ENCODE measurements at places on chromosomes 7 and 10. TPM values are rescaled to one million over a fixed set of nuclear protein-coding genes. Genes with fewer than 3 reads are reported as not detected.

KCNMA1 gene
- 0.94 TPM for total RNA-seq

ASIC3 gene
- total RNA-seq, result 1.6 TPM

OR2A12 gene
- total RNA-seq, result not detected

PLPP4 gene
- 3.5 TPM for total RNA-seq

GNAT3 gene
- not detected for total RNA-seq

OR13A1 gene
- total RNA-seq, result not detected

MYL7 gene
- 4.7 TPM for total RNA-seq

BTAF1 gene
- 46.5 TPM for total RNA-seq

LLCFC1 gene
- total RNA-seq, result not detected

SNX13 gene
- 25.2 TPM for total RNA-seq

FRMD4A gene
- total RNA-seq, result 10.8 TPM

OPALIN gene
- total RNA-seq, result not detected

ELMO1 gene
- 8.7 TPM for total RNA-seq

DNA sequence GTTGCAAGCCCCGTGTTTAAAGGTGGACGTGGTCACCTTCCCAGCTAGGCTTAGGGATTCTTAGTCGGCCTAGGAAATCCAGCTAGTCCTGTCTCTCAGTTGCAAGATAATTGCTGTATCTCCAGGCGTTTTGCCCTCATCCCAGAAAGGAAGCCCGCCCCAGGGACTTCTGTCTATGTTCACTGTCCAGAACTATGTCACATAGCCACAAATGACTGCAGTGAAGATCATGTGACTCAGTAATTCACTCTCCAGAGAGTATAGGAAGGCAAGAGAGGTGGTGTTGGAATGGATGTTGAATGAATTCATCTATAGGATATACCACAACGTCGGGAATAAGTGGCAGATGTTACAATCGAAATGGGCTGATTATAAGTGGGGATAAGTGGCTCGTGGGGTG lies 349 bp upstream of the ERVW-1 start:
- DNase-seq, result no peak

DNA sequence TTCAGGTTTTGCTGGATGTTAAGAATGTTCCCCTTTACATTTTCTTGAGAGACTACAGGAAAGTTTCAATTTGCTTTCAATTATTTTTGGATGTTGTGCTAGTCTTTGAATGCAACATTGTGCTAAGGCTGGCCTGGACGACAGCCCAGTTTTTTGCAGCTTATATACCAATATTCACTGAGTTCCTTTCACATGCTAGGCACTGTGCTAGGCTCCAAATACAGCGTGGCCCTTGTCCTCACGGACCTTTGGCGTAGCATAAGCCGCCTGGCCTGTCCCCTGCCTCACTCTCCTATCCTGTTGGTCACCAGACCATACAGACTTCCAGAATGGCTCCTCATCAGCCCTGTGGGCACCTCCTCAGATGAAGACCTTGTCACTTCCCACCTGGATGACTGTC lies 19.5 kb upstream of the HSPA12A start:
- DNase-seq, result no peak

DNA sequence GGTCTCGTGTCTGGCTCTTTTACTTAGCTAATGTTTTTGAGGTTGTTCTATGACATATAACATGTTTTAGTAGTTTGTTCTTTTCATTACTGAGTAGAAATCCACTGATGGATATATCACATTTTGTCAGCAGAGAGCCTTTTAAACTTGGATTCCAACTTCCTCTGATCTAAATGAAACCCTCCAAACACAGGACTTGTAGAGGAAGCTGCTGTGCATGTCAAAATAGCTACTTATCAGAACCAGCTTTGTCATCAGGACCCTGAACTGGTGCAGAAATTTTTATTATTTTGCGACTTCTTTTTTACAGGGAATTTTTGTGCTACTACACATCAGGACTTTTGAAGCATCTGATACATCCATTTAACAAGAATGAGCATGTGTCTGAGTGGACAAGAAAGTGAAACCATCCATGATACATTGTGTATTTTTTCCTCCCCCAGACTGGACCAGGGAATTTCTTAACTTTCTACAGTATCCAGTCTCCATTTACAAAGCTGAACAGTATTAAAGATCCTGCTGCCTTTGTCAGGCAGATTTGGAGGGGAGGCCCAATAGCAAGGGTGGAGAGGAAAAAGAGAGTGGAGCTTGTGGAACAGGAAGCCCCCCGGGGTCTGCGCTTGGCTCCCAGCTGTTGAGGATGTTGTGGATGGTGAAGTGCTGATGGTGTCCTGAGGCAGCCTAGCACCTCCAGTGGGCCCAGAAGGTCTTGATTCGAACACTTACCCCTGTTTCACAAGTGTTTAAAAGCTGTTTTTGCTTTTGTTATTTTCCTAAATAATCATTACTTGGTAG lies 29.3 kb upstream of the MTPAP start:
- DNase-seq, result no peak

DNA sequence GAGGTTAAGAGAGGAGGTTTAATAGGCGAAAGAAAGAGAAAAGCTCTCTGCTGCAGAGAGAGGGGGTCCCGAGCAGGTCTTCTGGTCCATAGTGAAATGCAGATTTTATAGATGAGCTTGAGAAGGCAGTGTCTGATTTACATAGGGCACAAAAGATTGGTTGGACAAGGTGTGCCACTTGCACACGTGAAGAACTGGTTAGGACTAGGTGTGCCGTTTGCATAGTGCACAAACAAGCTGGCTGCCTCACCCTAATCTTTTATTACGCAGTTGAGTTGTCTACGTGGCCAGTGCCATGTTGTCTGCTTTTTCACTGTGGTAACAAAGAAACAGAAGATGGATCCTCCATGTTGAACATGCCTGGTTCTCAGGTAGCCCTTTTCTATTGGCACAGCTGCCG lies 82.6 kb downstream of the AMPH start:
- DNase-seq, result no peak

- DNase-seq, result no peak
Measured at GRCh38 chr7:149817301-149817771, 20.8 kb upstream of the ZNF862 start.

- DNase-seq, result no peak
Measured at GRCh38 chr7:137527634-137528033, 184.1 kb upstream of the PTN start.

DNA sequence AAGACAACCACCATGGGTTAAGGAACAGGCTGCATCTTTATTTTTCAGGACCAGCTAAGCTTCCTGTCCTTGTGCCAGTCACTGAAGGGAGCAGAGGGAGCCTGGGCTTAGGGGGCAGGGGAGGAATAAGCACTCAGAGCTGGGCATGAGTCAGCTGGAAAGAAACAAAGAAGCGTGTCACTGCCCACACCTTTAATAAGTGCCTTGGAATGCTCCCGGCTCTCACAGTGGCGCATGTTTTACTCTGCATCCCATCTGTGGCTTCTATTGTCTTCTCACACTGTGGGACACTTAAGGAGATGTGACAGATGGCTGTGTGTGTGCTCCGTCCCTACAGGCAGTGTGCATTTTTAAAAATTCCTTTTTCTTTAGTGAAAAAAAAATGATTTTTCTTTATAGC lies 71.7 kb downstream of the MTURN start:
- no peak for DNase-seq

GRCh38 chr7:134593530-134594392 lies 44.9 kb downstream of the AKR1B15 start:
- DNase-seq, result no peak

DNA sequence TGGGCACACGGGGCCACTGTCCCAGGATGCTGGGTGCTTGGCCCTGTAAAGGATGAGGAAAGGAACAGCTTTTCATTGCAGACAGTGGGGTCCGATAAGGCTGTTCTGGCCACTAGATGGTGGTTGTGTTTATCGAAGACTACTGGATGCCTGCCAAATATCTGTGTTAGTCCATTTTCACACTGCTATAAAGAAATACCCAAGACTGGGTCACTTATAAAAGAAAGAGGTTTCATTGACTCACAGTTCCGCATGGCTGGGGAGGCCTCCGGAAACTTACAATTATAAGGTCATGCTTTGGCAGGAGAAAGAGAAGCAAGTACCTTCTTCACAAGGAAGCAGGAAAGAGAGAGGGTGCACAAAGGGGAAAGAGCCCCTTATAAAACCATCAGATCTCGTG lies 32.2 kb upstream of the GARS1 start:
- DNase-seq, result no peak

DNA sequence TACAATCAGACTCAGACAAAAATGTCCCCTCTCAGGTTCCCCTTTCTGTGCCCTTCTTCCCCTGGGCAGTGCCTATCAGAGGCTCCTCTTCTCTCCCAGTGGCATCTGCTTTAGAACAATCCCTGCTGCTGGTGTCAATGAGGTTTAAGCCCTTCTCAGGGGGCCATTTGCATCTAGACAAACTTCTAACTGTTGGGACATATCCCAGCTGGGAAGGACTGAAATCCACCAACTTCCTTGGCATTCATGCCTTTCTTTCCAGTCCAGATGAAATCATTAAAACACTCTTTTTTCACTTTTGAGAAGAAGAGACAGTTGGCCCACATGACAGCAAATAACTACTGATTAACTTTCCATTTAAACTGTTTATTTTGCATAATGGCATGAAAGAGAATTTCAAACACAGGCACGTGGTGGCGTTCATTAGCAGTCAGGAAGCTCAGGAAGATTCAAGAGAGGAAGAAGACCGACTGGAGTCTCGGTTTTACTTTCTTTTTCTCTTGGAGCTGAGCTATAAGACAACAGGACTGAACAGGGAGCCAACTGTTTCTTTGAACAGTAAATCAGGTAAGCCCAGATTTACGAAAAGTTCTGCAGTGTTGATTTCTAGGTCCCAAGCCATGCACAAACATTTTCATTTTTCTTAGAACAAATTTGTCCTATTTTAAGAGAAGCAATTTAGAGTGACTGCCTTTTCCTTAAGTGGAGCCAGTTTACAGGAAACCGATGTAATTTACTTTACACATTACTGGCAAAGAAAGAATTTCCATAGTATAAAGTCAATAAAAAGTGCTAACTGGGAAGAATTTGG lies at the start of gene GIMAP2:
Gene GIMAP2, plus strand, starts transcription at position 488 of the 811 bp plus-strand sequence. CDS start 1,354 bp downstream, outside the sequence.
- no peak for DNase-seq

GRCh38 chr10:34323192-34323591 lies 491.9 kb downstream of the PARD3 start:
- DNase-seq, result no peak

DNA sequence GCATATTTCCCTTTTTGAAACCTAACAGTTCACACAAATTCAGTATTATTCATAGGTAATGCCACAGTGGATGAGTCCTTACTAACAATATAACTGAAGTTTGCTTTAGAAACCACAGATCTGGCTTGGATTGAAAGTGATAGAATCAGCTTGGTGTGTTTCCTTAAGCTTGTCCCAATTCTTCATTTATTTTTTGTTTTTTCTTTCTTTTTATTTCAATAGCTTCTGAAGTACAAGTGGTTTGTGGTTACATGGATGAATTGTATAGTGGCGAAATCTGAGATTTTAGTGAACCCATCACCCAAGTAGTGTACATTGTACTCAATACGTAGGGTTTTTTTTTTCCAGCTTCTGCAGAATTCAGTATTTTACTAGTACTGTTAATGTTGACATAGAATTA lies 518.2 kb upstream of the SEMA3D start:
- DNase-seq, result no peak

DNA sequence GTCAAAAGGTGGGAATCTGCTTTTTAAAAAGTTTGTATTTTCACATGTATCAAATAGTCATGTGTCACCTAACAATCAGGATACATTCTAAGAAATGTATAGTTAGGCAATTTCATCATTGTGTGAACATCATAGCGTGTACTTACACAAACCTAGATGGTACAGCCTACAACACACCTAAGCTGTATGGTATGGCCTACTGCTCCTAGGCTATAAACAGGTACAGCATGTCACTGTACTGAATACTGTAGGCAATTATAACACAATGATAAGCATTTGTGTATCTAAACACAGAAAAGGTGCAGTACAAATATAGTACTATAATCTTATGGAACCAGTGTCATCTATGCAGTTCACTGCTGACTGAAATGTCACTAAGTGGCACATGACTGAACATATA lies 17.8 kb downstream of the COA1 start:
- no peak for DNase-seq

DNA sequence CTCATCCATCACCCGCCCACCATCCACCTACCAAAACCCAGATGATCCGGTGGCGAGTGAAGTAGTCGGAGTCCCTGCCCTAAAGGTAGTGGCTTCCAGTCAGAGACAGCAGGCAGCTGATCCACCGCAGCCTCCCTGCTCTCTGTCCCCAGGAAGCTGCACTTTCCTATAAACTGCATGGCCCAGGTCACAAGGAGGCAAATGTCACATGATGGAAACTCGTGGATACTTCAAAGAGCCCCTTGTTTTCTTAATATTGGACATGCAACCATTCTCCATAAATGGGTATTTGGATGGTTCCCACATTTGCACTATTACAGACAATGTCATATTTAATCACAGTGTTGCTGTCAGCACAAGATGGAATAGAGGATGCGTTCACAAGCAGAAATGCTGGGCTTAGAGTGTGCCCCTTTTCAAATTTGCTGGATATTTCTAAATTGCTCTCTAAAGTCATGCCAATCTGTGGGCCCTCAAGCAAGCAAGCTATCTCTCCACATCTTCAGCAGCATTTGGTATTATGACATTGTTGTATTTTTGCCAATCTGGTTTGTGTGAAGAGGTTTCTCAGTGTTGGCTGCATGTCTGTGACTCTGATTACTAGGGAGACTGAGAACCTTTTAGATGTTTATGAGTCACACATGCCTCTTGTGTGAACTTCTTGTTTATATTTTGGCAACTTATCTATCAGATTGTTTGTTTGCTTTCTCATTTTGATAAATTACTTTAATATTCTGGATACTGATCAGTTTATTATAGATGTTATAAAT lies 822.0 kb downstream of the TNS3 start:
- no peak for DNase-seq

- peak; percentile 86 for DNase-seq
Measured at GRCh38 chr7:45917658-45918057, 3.4 kb downstream of the IGFBP3 start.

- DNase-seq, result no peak
Measured at GRCh38 chr10:79187121-79187940, 118.6 kb downstream of the ZMIZ1 start.

DNA sequence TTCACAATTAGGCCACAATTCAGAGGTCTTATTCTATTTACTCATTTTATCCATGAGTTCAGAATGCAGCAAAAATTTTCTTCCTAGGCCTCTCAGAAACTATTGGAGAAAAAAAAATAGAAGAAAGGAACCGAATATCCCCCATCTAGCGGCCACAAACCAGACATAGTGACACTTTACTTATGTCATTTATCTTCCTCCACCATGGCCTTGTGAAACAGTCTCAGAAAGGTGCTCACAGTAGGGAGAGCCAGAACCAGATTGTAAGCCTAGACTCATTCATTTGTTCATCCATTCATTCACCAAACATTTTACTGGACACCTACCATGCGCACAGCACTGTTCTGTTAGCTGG lies 16.0 kb downstream of the CREB3L2 start:
- DNase-seq, result no peak

DNA sequence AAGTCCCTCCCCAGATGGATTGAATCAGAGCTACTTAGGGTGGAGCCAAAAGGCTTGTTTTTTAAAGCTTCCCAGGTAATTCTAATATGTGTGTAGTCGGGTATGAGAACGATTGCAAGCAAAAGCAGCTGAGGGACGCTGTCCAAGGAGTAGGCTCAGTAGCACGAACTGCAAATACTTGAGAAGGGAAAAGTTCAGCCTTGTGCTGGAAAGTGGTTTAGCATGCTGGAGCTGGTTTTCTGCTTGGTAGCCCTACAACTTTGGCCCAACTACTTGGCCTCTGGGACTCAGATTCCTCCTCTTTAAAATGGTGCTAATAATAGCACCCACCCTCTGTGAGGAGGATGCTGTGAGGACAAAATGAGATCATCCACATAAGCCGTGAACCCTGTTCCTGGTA lies 76.2 kb downstream of the AHR start:
- DNase-seq, result no peak

- no peak for DNase-seq
Measured at GRCh38 chr7:111101856-111102646, 11.1 kb downstream of the LRRN3 start.

All from H7 (cell line).